ENCODE measurements at places on chromosomes 7 and 10.

DNA sequence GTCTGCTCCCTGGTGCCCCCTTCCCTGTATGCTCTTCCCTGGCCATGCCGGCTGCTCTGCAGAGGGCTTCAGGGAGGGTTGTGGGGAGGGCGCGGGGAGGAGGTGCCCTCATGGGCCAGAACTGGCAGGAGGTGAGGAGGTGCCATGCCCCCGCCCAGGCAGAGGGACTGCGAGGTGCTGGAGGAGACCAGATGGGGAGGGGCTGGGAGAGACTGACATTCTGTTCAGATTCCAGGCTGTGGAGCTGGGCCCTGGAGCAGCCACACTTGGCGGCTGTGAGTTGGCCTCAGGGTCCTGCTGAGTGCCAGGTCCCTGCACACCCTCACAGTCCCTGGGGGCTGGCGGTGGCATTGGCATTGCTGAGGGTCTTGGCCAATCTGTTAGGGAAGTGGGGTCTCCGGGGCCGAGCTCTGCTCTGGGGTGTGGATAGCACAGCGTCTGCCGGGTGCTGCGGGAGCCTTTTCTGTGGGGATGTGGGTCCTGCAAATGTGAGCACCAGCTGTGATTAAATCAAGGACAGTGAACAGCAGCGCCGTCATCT, 25.4 kb downstream of the INPP5A start:
- no peak for DNase-seq

- DNase-seq = no peak
These were observed 268.4 kb downstream of the GLRX3 start for GRCh38 chr10:130404476-130405055.

DNA sequence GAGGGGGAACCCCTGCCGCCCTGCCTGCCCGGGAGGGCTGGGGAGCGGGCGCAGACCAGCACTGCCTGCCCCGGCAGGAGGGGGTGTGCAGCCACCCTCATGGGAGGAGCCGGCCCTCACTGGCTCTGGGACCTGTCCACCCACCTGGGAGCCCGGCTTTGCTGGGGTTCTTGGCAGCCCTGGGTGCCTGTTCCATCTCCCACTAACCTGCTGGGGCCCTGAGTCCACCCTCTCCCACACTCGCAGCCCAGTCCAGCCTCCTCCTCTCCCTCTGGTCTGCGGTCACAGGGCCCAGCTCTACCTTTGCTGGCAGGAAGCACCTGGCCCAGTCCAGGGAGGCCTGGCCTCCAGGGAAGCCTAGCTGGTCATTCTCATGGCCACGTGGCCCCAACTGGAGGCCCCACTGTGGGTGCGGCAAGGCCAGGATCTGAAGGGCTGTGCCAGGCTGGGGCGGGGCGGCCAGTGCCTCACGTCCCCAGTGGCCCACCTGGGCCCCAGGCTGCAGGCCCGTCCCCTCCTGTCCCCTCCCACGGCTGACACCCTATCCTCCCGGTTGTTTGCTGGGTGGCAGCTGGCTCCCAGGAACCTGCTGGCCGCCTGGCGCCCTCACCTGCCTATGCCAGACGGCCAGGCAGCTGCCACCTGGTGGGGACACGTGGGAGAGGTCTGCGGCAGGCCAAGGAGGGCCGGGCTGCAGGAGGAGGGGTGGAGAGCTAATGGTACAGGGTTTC, at the start of gene TMEM184A:
TMEM184A (minus strand) TSS at position 393 of the 731 bp plus-strand sequence. CDS start 721 bp downstream, outside the sequence.
- DNase-seq = no peak

DNA sequence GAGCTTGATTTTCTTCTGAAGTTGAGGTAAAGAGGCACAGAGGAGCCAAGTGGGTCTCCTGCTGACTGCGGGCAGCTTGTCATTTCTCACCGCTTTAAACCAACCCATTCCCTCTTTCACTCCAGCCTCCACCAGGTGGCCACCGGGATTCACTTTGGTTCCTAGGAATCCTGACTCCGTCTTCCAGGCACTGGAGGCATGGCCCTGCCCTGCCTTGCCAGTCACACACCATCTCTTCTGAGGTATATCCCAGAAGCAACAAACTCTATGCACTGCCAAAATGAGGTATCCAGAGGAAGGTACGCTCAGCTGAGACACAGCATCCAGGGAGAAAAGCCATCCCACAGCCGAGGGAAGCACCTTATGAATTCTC, 280.8 kb downstream of the TNS3 start:
- DNase-seq = no peak

DNA sequence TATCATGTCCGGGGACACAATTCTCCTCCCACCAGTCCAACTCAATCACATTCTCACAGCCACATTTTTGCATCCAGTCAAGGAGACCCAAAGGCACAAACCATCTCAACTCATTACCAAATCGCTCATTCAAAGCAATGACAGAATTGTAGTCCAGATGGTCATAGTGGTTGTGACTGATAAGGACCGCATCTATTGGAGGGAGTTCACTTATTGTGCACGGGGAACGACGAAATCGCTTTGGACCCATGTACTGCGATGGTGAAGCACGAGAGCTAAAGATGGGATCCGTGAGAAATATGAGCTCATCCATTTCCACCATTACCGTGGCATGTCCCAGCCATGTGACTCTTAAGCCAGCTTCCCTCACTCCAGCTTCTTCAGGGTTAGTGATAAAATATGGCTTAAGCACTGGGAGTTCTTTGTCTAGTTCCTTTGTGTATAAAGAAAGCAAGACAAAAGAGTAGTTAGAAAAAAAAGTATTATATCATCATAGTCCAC, 29.1 kb downstream of the NAPEPLD start:
- DNase-seq = no peak

DNA sequence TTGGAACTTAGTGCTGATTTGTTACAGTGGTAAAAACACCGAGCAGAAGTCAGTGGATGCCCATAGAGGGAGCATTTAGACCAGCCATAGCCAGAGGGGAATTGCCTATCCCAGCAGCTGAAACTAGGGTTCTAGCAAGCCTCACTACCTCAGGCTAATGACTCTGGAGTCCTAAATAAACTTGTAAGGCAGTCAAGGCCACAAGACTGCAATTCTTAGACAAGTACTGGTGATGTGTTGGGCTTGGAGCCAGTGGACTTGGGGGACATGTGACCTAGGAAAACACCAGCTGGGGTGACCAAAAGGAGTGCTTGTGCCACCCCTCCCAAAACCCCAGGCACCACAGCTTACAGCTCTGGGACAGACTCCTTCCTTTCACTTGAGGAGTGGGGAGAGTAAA, 209.0 kb downstream of the MAGI2 start:
- DNase-seq = no peak

GRCh38 chr7:21191321-21192073, 236.4 kb upstream of the SP4 start:
- no peak for DNase-seq

DNA sequence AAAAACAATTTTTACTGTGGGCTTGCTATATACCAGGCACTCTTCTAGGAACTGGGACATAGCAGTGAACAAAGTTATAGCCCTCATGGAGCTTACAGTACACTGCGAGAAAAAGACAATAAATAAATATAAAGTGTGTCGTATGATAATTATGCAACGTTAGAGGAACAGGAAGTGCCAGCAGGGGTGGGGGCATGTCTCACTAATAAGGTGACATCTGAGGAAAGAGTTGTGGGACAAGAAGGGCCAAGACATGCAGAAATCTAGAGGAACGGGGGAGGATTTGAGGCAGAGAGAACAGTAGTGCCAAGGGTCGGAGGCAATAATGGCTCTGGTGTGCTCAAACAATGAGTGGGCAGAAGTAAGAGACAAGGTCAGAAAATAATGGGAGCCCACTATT, 52.8 kb downstream of the LMBR1 start:
- DNase-seq = no peak

- no peak for DNase-seq
These were observed 30.2 kb downstream of the ADRA2A start for GRCh38 chr10:111107023-111107422.

GRCh38 chr7:63927261-63927660, 71.4 kb upstream of the ZNF722 start:
- no peak for DNase-seq

DNA sequence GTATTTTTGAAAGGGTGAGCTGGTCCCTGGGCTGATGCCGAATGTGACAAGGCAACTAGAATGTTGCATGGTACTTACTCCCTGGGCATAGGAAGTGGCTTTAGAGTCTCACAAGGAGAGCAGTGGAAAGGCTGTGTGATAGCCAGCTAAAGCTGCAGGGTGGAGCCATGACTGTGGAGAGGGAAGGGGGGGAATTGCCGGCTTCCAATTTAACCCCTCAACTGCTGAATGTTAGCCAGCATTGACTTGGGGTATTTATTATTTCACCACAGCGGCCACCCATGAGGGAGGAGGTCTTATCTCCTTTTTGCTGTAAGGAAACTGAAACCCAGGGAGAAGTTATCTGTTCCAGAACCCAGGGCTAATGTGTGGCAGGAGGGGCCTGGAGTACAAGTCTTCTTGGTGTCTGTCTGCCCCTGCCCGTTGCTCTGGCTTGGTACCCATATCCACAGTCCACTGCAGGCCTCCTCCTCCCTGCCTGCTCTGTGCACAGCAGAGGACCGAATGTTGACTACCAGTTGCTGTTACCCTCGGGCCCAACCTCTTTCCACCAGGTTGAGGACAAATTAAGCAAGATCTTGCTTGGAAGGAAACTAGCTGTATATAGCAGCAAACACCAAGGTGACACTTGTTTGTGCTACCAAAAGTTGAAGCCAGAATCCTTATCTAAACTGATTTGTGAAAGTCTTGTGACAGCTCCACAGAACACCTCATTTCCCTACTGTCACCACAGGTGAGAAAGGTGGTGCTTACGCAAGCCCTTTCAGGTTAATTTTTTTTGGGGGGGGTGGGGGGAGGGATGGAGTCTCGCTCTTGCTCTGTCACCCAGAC, 37.6 kb downstream of the WBP1L start:
- DNase-seq = no peak

DNA sequence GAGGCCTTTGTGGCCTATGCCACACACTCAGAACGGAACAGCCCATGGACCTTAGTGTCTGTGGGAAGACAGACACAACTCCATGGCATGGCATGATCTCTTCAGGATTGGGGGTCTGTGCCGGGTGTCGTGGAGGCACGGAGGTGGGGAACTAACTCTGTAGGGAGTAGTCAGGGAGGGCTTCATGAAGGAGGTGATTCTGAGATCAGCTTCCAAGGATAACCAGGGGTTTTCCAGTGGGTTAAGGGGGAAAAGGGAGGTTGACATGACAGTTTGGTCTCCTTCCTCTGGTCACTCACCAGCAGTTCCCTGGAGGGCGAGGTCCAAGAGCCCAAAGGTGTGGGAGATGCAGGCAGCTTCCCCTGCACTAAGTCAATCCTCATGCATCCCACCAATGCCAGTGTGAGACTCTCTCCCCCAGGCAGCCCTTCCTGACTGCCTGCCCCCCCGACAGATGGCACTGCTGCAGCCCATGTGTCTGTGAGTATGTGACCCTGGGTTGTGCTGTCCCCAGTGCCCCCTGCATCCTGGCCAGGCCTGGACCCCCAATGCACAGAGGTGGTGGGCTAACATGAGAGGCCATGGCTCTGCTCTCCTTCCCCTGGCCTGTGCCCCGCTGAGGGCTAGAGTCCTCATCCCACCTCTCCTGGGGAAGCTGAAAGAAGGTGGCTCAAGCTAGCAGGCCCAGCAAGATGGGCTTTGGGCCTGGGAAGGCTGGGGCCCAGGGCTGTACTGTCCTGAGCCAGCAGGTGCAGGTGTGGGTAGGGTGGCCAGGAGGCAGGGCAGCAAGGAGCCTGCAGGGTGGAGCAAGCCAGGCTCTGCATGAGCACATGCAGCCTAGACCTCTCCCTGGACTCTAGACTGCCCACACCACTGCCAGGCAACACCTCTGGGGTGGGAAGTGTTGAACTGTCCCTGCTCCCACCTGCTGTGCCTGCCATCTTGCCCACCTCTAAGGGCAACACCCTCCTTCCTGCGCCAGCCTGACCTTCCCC, 39.7 kb downstream of the RASGEF1A start:
- no peak for DNase-seq

DNA sequence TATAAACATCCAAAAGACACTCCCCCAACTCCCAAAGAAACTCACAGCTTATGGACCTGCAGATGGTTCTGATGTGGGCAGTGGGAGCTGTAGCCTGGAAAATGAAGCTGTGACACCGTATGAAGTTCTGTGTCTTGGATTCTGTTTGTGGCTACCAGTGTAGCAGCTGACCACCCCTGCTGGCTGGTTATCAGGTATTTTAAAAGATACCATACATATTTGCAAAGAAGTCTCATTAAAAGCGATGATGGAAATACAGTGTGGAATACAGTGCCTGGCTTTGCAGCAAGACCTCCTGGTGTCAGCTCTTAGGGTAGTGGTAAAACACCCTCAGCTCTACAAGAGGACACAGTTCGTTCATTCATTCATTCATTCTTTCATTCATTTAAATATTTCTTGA, 194.3 kb upstream of the PRKCQ start:
- no peak for DNase-seq

DNA sequence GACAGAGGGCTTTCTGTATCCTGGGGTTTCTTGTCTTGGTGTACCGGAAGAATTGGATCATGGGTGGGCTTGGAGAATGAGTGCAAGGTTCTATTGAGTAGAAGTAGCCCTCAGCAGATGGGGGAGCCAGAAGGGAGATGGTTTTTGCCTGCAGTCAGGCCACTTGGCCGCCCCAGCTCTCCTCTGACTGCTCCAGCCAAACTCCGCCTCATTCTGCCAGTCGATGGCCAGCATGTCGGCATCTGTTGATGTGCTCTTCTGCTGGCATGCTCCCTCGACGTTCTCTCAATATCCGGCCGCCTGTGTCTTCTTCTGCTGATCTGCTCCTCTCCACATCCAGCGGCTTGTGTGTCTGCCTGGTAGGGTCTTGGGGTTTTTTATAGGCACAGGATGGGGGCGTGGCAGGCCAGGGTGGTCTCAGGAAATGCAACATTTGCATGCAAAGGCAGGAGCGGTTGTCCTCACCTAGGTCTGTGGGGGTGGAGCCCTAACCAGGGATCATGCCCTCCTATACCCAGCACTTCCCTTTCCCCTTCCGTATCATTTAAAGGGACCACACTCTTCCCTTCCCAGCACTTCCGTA, 40.2 kb upstream of the TNS3 start:
- DNase-seq = no peak

- DNase-seq = no peak
These were observed 53.0 kb downstream of the SMURF1 start for GRCh38 chr7:99090771-99091542.

DNA sequence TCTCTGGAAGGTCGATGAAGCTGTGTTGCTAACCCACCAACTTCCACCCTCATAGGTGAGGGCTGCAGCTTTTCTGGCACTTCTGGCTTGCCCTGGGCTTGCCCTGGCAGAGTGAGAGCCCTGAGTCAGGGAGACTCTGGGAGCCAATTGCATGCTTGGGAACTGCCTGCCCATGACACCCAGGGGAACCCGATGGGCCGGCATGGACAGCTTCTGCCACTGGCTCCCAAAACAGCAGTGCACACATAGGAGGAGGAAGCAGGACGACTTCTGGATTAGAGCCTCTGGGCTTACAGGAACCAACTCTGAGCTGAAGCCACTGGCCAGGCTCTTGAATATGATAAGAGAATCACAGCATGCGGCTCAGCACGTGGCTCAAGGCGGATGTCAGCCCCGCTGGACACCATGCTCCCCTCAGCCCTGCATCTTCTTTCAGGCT, 135.2 kb upstream of the UNC5B start:
- no peak for DNase-seq

DNA sequence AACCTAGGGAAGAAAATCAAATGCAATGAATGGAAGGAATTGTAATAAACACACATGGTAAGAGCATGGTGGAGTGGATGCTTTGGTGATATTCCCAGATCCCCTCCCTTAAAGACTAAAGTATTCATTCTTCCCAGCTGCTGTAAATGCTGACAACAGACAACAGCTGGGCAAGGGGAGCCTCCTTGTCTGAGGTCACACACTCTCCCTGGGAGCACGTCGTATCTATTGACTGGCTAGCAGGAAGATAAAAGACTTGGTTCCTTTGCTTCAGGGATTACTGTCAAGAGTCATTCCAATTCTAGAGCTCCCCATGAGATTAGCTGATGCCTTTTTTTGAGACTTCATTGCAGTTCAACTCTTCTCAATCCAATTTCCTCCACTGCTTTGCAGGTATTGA, 443.5 kb upstream of the ETV1 start:
- no peak for DNase-seq
